Posterior cingulate gyrus (tissue), 11 donors: ENCODE measurements at places on chromosomes 11 and 22.

DNA sequence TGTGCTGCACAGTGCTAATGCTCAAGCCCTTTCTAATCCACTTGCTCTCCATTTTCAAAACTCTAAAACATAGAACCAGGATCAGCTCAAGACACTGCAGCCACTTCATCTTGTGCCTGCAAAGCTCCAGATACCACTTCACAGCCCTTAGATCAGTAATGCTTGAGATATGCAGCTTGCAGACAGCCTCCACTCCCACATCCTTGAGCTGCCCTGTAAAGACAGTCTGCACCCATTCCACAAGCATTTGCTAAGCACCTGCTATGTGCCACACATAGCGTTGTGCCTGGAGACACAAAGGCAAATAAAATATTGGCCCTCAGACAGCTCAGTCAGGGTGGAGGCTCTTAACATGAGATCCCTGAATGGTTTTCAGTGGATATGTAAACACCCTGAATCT is 192.5 kb upstream of the SNX19 start:
- no peak for DNase-seq

- DNase-seq: no peak
Observed at GRCh38 chr22:37162221-37163095, 12.7 kb upstream of the IL2RB start.

- DNase-seq: no peak
Observed at GRCh38 chr11:9905960-9906791, 242.3 kb downstream of the SWAP70 start.

DNA sequence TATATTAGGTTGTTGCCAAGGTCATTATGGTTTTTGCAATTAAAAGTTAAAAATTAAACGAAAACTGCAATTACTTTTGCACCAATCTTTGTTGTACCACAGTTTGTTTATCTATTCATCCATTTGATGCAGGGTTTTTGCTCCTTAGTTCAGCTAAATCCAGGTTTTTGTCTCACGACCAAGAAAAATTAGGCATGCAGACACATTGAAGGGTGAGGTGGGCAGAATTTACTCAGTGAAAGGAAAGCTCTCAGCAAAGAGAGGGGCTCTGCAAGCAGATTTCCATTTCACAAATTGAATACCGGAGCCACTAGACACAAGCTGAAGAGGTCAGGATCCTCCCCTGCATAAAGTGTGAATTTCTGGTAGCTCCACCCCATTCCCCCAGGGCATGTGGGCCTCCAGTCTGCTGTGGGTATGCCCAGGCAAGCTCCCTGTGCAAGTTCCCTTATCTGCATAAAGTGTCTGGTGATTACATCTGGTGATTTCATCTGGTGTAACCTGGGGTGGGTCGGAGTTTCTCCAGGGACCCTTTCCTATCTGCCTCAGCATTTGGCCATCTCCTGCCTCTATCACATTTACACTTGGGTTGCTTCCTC is 33.3 kb downstream of the APOL6 start:
- no peak for DNase-seq

DNA sequence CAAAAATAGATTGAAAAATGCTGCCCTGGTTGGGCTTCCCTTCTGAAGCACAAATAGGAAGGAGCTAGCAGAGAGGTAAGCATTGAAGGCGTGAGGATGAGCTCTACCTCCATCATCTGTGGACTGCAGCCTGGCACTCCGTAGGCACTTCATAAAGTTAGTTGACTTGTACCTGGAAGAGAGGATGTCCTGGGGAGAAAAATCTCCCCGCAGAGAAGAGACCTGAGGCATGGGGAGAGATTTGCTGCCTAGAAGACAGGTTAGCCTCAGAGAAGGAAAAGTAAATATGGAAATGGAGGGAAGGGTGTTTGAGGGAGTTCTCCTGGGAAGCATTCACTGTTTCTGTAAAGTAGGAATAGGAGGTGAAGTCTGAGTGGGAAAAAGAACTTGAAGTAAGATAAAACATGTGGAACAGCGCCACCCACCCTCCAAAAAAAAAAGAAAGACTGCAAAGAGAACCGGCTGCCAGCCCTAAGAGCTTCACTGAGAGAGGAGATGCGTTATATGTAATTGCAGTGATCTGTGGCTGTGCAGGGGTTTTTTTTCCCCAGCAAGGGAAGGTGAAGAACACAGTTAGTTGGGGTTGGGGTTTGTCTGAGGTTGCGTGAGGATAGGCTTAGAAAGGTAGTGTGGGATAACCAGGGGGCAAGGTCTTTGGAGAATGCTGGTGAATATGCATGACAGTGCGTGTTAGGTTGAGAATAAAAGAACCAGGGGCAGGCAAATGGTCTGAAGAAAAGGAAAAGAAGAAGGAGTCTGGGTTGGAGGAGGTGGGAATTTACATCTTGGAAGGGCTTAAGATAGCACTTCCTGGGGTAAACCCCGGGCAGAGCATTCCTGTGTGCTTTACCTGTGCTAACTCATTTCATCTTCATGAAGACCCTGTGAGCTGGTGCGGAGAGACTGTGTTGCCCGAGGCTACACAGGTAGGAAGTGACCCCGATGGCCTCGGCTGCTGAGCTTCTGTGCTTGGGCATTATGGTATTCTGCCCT is 16.0 kb downstream of the TNRC6B start:
- DNase-seq: no peak

GRCh38 chr11:73266646-73267020 is 5.5 kb upstream of the P2RY6 start:
- DNase-seq: no peak

DNA sequence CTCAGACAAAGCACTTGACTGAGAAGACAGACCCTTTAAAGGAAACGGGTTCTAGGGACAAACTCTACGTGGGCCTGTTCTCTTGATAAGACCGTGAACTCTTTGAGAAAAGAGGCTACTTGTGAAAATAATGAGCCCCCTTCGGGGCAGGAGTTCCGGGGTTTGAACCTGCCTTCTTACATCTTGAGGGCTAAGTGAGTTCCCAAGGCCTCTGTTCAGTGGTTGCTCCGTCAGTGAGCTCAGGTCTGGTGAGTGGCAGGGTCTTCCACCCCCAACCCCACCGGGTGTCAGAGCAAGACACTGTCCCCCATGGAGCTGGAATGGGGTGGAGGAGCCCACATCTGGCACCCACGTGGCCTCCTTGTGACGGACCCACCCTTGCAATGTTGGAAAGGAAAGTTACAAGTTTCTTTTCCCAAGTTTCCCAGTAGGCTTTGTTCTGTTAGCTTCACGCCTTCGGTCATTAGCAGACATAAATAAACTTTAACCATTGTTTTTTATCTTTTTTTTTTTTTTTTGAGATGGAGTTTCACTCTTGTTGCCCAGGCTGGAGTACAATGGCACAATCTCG is 6.3 kb upstream of the SAMM50 start:
- no peak for DNase-seq

GRCh38 chr11:68750195-68751003 is 921 bp downstream of the TESMIN start:
- peak; percentile 82 for DNase-seq

DNA sequence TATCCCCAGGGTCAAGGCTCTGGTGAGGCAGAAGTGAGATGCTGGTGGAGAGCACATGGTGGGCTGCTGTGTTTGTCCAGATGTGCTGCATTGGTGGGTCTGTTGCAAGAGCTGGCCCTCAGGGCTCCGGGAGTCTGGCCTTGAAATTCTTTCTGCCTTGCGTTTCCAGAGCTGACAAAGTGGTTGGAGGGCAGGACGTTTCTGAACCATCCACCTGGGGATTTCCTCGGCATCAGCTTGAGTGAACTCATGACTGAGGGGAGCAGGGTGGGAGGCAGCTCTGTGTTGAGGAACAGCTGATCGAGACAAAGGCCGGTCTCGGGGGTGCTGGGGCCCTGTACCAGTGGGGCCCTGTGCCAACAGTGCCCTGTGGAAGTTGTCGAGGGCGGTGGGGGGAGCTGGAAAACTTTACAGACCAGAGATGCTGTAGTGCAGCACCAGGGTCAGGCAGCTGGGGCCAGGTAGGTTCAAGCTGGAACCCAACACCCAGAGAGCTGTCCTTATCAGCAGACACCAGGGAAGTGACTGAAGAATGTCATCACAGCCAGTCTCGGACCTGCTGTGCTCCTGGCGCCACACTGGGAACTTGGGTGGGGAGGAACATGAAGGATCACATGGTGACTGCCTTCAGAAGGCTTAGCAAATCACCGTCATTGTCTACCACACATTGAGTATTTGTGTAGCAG is 4.9 kb downstream of the TSKU start:
- no peak for DNase-seq

- DNase-seq: no peak
Observed at GRCh38 chr11:63491240-63491587, 247 bp upstream of the PLAAT5 start.

GRCh38 chr11:70772950-70773349 is 374.6 kb downstream of the CTTN start:
- no peak for DNase-seq
